ENCODE measurements at places on chromosomes 13 and 19.

DNA sequence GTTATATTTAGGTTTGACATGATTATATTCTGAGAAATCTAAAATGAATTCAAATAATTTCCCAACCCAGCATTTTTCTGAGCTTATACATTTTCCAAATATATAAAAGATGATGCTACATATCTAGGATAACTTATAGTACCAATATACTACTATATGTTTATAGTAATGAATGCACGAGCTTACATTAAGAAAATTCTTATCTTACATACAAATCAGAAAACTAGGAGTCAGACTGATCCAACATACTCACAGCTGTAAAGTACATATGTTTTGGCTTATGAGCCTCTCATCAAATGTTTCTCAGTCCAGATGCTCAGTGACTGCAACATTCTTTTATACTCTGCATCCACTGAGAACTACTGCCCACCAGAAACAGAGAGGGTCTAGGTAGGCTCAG is 491.3 kb upstream of the KLF12 start:
- DNase-seq, result no peak

GRCh38 chr19:30089086-30089665 is 147.1 kb downstream of the URI1 start:
- no peak for DNase-seq

GRCh38 chr13:46183018-46183946 is 1.3 kb upstream of the LCP1 start:
- DNase-seq, result no peak

DNA sequence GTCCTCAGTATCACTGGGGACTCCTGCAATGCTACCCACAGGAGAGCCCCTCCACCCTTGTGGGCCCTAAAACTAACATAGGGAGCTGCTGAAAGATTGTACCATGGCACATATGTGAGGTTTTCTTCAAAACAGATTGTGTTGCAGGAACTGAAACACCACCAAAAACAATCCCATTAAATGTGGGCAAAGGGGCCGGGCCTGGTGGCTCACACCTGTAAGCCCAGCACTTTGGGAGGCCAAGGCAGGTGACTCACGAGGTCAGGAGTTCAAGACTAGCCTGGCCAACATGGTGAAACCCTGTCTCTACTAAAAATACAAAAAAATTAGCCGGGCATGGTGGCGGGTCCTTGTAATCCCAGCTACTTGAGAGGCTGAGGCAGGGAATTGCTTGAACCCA is 34.7 kb downstream of the SCGB2B2 start:
- DNase-seq, result no peak

- DNase-seq, result no peak
These were observed 8.1 kb downstream of the SPART start for GRCh38 chr13:36337938-36338641.

GRCh38 chr19:7699417-7700401 is 2.2 kb downstream of the FCER2 start:
- DNase-seq, result no peak

DNA sequence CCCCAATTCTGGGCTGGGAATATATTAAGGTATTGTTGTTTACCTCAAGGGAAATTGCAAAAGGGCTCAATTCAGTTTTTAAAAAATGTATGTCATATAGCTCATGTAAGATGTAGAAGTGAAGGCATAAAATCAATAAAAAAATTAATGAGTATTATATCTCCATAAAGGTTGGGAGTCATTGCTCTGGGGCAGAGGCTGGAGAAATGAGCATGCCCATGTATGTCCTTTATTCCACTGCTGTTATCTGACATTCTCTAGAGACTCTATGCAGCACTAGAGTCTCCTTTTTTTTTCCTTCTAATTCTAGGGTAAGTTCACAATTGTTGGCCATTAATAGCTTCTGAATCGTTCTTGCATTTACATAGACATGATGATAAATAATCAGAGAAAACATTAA is 394.8 kb downstream of the KLF12 start:
- DNase-seq, result no peak

GRCh38 chr13:52961256-52961910 is 67.2 kb upstream of the OLFM4 start:
- DNase-seq, result no peak

- no peak for DNase-seq
These were observed 549.0 kb upstream of the GPC6 start for GRCh38 chr13:92677571-92677970.

GRCh38 chr13:42814868-42815267 is 33.5 kb downstream of the FAM216B start:
- no peak for DNase-seq

DNA sequence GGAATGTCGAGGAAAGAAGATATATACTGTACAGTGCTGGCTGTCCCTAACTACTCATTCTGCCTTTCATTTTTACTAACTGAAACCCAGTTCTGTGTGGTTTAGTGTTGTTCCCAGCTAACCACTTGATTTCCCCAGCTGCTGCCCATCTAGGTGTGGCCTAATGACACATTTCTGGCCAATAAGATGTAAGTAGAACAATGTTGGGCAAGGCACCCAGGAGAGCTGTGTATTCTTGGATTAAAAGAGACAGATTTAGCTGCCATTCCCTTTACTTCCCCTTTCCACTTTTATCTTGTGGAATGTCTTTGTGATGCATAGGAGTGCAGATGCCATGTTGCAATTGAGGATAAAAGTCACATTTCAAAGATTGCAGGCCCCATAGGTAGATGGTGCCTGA is 28.3 kb upstream of the PCDH9 start:
- no peak for DNase-seq

DNA sequence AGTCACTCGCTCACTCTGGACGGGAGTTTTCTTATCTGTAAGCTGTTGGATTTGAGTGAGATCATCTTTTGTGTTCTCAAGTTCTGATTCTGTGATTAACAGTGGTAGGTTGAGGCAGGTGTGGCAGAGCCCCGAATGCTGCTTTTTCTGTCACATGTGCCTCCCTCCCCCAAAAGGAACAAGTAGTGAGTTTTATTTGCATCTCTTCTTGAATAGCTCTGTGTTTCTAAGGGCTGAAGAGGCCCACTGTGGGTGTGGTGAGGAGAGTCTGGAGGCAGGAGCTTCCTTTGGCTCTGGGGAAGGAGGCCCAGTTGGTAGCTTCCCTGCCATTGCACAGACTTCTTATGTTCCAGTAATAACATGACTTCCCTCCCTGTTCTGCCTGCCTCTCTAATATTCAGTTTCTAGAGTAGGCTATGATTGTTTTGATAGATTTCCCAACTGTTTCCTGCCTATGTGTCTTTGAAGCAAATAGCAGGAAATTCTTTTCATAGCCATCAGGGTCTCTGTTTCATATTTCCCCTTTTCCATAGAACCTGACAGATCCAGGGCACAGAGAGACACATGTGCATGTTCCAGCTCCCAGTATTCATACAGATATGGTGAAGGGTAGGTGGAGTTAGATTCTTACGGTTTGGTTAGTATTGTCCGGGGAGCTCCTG is 23.9 kb upstream of the CXCL17 start:
- DNase-seq, result no peak

GRCh38 chr19:1274081-1274851 is 1.1 kb upstream of the FAM174C start:
- DNase-seq, result no peak

- DNase-seq, result no peak
These were observed 23.4 kb downstream of the VRK3 start for GRCh38 chr19:50001775-50002174.

DNA sequence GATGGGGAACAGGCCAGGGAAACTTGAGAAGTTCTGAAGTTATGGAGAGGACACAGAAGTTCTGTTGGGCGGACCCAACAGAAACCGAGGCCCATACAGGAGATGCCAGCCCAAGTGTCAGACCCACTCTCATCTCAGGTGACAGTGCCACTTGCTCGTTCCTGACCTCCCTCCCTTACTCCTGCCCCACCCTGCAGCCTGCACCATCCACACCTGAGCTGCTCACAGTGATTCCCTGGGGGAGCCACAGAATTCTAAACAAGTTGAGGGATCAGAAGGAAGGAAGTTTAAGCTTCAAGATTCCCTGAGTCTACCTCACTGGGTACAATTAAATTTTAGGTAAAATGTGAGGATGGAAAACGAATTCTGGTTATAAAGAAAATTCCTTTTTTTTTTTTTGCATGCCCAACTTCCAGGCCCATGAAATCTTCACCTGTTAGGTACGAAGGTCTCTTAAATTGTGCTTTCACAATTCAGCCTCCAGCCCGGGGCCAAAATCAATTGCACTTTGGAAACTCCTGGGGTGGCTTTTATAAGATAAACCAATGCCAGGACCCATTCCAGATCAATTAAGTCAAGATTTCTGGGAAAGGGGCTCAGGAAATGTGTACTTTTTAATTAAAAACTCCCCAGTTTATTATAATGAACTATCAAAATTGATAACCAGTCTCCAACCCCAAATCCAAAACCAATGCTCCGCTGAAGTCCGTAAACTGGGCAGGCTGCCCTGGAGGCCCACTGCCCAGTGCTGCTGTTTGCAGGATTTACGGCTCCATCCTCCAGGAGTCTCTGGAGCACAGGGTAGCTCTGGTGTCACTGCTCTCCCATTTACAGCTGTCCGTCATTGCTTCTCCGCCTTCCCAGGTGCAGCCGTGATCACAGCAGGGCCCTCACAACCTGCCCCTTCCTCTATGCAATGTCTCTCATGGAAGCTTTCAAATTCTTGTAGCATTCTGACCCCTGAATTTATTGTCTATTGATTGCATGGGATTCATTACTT is 643.5 kb downstream of the UQCRFS1 start:
- no peak for DNase-seq
